ENCODE measurements at places on chromosomes 2 and 18.

GRCh38 chr2:3626118-3626811 lies 31.4 kb downstream of the COLEC11 start:
- DNase-seq, result peak; percentile 11

DNA sequence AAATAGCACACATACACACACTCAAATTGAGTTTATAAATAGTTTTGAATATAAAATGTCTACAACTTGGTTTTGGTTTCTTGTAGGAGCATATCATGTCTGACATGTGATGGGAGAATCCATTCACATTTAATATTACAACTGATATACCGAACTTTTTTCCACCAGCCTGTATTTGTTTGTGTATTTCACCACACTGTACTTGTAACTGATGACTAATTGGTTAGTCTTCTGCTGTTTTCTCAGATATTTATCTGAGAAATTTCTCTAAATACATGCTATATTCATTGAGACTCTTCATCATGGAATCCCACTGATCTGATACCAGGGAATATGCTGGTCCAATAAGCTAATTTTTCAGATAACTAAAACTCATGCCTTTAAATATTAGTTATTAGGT lies 56.3 kb upstream of the UBXN4 start:
- no peak for DNase-seq

DNA sequence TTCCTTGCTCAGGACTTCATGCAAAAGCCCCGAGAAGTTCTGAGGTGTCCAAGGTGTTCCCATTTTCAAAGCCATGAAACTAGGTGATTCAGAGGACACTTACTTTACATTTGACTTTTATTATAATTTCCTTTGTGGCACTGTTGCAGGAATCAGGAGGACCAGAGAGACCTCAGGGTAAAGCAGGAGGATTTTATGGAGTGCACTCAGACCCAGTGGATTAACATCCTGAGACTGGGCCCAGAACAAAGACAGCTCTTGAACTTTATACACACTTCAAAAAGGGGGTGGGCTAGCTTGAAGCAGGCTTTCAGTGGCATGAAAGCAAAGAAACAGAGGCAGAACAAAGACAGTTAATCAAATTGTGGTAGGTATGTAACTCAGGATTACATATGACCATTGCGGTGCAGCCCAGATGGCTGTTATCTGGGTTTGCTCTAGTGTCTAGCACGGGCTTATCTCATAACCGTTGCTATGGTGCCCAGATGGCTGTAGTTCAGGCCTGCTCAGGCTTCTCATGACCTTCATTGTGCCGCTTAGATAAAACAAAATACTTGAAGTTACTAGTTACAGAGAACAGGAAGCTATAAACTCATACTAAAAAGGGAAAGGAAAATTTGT lies 39.4 kb downstream of the TMEM182 start:
- no peak for DNase-seq

DNA sequence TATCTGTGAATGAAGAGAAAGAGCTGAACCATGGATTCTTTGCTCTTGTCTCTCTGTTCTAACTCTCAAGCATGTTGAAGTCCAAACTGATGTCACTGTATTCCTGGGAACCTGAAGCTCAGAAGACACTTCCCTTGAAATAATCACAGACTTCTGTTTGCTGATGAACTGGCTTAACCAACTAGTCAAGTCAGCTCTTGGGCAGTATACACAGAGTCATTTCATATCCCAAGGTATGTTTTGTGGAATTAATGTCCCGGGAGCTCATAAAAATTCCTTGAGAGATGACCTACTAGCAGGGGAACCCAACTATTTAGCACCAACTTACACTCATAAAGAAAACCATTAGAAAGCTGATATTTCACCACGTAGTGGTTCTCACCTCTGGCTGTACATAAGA lies 156.6 kb downstream of the NR4A2 start:
- DNase-seq, result no peak

- no peak for DNase-seq
Measured at GRCh38 chr18:33424266-33424946, 16.1 kb downstream of the CCDC178 start.

GRCh38 chr2:185130685-185131084 lies 532.4 kb downstream of the ZNF804A start:
- DNase-seq, result no peak

- no peak for DNase-seq
Measured at GRCh38 chr2:232815569-232815968, 39.2 kb upstream of the KCNJ13 start.

GRCh38 chr18:7414459-7414858 lies 152.7 kb upstream of the PTPRM start:
- DNase-seq, result peak; percentile 70

- DNase-seq, result no peak
Measured at GRCh38 chr2:237324837-237325236, 89.1 kb downstream of the COL6A3 start.

DNA sequence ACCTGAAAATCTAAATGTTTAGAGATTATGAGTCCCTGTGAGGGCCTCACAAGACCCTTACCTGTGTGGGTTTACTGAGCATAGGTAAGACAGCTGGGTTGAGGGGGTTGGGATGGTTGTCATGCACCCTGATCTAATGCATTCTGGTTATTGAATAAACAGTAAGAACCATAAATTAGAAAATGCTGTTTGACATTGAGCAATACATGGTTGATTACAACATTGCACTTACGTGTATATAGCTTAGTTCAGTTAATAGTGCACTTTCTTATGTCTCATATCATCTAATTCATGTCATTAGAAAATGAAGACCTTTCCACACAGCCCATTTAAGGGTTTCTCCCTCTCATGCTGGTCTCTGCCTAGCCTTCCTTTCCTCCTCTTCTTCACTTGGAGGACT lies 253.5 kb upstream of the ATP5MC3 start:
- DNase-seq, result no peak

DNA sequence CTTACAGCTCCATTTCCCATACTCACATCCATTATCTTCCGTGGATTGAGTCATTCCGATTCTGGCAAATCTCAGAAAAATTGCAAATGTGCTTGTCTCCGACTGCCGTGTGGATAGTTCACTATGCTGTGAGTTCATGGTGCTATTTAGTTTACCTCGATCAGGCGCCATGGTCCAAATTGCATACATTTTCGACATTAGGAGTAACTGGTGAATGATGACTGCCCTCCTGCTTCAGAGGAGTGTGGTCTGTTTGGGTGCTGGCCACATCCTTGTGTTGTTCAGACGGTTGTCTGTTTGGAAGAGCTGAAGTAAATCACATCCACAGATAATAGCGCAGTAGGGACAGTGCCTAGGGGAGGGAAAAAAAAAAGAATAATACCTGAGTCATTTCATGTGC lies 439.5 kb downstream of the ZNF516 start:
- DNase-seq, result no peak

- no peak for DNase-seq
Measured at GRCh38 chr2:241870081-241870541, 582 bp downstream of the RTP5 start.

DNA sequence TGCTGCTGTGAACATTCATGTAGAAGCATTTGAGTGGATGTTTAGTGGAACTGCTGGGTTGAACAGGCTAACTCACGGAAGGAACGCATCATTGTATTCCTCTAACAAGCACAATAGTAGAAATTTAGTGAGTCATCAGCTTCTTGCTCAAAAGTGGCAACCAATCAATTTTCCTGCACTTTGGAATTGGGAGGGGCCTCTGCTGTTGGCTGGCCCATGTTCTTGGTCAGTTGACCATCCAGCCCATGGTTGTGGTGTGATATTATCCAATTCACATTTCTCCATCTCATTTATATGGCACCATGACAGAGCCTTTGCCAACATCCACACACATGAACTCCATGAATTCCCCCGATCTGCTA lies 95.0 kb downstream of the TNFRSF11A start:
- DNase-seq, result no peak

GRCh38 chr2:96806468-96807126 lies 9.5 kb upstream of the CNNM3 start:
- DNase-seq, result no peak

- DNase-seq, result no peak
Measured at GRCh38 chr2:8693157-8693821, 11.4 kb downstream of the ID2 start.

GRCh38 chr2:168180914-168181313 lies 66.5 kb downstream of the STK39 start:
- no peak for DNase-seq

DNA sequence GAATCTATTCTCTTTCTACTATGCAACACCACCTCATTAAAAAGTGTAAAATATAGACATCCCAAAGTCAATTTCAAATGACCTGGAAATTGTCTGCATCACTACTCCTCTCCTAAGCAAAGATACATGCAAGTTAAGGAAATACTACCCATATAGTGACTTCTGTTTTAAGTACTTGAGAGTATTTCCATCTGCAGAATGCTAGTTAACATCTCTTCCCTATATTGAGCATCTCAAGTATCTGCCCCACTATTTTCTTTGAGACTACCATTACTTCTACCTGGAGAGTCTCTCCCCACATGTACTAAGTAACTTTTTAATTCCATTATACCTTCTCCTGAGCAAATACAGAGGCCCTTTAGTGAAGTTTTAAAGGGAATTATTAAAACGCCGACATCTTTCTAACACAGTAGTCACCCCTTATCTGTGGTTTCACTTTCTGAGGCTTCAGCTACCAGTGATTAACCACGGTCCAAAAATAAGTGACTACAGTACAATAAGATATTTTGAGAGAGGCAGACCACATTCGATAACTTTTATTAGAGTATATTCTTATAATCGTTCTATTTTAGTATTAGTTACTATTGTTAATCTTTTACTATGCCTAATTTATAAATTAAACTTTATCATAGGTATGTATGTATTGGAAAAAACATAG lies 21.8 kb downstream of the CWC22 start:
- no peak for DNase-seq

DNA sequence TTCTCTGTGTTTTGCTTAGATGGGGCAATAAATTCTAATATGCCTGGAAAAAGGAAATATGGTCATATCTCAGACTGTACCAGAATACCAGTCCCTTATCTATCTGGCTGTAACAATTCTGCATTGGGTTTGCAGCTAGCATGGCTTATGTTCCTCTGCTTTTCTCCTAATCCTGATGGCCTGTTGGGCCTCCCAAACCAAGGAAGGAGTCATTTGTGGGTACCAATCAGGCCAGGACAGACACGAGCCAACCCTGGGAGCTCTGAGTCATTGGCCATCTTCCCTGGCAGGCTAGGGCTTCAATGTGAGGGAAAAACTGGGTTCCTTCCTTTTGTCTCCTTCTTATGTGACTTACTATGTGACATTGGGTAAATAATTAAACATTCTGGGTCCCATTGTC lies 12.0 kb downstream of the SMARCAL1 start:
- no peak for DNase-seq

DNA sequence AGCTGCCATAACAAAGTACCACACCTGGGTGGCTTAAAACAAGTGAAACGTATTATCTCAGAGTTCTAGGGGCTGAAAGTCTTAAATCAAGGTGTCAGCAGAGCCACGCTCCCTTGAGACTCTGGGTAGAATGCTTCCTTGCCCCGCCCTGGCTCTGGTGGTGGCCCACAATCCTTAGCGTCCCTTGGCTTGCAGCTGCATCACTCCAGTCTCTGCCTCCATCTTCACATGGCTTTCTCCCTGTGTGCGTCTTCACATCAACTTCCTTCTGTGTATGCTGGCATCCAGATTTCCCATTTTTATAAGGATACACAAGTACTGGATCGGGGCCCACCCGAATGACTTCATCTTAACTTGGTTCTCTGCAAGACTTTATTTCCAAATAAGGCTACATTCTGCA lies 62.5 kb downstream of the MRO start:
- peak; percentile 71 for DNase-seq

DNA sequence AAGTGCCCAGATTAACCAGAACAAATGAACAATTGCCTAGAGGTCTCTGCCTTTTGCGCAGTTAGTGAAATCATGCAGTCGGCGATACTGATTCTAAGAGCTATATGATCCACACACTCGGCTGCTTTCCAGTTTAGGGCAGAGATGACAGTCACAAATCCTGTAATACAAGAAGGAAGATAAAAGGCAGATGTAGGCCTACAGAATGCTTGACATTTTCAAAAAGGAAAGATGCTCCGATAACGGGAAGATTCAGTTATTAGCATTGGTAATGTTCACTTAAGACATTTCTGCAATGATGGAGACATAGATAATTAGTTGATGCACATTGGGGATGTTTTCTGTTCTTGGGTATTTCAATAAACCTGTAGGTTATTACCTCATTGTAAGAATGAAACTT lies 19.5 kb downstream of the NYAP2 start:
- no peak for DNase-seq
